ENCODE measurements at places on chromosomes 3 and 15.

- DNase-seq: no peak
Observed at GRCh38 chr15:42147431-42147735, 9.1 kb downstream of the PLA2G4F start.

DNA sequence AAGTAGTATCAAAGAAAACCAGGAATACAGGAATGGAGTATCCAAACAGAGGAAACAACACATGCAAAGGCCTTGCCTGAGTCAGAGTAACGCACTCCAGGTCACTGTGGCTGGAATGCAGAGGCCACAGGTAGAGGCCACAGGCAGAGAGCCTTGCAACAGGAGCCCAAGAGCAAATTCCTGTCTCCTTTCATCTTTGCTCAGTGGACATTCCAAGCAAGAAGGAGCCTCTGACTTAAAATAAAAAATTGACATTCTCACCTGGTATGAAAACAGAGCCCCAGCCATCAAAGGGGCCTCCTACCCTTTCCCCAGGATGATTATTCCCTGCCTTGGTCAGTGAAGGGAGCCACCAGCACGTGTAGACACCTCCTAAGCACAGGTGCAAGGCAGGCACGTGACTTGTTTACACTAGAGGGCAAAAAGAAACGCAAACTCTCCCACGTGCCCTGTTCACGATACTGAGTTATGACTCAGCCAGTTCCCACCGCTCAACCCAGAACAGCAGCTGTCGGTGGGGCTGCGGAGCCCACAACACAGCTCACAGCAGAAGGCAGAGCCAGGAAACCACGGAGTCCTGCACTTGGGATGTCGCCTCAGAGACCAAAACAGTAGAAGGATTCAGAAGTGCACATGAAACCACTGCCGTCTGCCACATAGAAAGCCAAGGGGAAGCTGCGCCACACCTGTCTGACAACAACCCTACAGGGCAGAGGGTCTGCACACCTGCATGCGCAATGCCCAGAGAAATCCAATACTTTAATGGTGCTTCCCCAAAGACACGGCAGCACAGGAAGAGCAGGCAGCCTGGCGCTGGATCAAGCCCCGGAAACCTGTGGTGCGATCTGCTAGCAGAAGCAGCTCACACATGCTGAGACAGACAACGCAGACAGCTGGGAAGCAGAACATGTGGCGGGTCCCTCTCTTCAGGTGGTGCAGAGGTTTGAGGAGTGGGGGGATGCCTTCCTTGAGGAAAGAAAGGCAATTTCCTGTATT, 52.1 kb downstream of the ITGB5 start:
- DNase-seq: peak; percentile 62

DNA sequence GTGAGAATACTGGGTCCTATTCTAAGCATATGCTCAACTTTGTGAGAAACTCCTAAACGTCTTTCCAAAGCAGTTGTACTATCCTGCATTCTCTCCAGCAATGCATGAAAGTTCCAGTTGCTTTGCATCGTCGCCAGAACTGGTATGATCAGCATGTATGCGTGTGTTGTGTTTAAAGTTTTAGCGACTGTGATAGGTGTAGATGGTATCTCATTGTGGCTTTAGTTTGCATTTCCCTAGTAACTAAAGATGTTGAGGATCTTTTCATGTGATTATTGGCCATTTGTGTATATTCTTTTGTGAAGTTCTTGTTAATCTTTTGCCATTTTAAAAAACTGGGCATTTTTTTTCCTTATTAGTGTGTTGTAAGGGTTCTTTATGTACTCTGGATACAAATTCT, 115.1 kb downstream of the SPATA16 start:
- DNase-seq: no peak

DNA sequence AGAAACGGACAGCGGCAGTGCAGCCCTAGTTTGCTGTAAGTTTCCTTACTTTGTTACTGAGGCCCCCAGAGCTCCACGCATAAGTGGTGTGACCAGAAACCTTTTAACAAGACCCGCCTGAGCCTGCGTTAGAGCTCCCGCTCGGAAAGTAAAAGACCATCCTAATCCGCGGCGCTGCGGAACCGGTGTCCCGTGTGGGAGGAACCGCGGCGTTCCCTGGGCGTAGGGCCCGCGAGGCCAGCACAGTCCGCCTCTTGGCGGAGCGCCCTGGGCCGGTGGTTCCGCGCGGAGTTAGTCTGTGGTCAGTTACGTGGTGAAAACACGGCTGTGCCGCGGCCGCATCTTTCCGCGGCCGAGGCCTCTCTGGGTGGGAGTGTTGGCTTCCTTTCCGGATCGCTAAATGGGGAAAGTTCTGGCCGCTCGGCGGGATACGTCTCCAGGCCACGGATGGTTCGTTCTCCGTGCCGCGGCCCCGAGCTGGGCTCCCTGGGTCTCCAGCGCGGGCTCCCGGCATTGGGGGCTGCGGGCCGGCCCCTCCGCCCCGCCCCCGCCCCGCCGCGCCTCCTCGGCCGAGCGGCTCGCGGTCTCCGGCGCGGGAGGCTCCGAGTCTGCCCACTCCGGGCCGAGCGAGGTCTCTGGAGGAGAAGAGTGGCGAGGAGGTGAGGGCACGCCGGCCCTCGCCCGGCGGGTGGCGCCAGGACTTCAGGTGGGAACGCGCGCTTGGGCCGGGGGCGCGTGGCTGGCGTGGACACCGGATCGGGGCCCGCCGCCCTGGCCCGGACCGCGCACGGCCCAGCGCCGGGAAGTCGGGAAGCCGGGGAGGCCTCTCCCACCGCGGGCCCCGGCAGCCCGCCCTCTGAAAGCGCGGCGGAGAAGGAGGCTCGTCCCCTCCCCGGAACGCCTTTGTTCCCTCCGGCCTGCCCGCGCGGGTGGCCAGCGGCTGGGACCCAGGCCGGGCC, 754 bp downstream of the B3GNT5 start:
- no peak for DNase-seq

All from muscle of back (tissue), 13 donors.